ENCODE measurements at places on chromosomes 16 and 17.
A peak's percentile ranks its signal among the peaks of the same experiment; 100 is the strongest.

- no peak for DNase-seq
Measured at GRCh38 chr17:20234276-20234675, 225.1 kb downstream of the SPECC1 start.

DNA sequence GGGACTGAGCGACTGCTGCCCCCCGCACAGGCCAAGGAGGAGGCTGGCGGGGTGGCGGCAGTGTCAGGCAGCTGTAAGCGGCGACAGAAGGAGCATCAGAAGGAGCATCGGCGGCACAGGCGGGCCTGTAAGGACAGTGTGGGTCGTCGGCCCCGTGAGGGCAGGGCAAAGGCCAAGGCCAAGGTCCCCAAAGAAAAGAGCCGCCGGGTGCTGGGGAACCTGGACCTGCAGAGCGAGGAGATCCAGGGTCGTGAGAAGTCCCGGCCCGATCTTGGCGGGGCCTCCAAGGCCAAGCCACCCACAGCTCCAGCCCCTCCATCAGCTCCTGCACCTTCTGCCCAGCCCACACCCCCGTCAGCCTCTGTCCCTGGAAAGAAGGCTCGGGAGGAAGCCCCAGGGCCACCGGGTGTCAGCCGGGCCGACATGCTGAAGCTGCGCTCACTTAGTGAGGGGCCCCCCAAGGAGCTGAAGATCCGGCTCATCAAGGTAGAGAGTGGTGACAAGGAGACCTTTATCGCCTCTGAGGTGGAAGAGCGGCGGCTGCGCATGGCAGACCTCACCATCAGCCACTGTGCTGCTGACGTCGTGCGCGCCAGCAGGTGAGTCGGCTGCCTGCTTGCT lies 5.6 kb upstream of the TMEM88 start:
- DNase-seq = no peak

GRCh38 chr16:86337138-86337537 lies 173.2 kb upstream of the FOXF1 start:
- no peak for DNase-seq

DNA sequence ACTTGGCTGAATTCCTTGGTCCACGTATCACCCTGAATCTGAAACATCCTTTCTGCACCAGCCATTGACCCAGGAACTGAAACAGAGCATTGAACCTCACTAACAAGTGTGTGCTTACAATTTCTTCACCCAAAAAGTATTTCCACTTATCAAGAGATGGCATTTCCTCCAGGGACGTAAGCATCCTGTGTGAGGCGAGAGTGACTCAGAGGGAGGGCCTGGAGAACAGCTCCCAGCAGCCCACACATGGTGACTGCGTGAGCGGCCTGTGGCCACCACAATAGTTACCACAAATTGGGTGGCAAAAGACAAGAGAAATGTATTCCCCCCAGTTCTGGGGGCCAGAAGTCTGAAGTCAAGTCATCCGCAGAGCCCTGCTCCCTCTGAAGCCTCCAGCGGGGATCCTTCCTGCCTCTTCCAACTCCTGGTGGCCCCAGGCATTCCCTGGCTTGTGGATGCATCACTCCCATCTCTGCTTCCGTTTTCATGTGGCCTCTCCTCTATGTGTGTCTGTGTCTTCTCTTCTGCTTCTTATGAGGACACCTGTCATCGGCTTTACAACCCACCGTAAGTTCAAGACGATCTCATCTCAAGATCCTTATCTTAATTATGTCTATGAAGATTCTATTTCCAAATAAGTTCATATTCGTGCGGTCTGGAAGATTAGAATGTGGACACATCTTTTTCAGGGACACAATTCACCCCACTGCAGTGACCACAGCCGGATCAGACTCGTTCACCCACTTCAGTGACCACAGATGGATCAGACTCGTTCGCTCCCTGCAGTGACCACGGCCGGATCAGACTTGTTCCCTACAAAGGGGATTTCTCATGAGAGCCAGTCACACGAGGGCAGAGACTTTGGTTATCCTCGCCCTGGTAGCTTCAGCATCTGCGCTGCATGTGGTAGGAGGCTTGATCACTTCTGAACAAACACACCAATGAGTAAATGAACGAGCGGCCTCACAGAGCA lies 122.6 kb upstream of the FOXF1 start:
- DNase-seq = peak; percentile 37

DNA sequence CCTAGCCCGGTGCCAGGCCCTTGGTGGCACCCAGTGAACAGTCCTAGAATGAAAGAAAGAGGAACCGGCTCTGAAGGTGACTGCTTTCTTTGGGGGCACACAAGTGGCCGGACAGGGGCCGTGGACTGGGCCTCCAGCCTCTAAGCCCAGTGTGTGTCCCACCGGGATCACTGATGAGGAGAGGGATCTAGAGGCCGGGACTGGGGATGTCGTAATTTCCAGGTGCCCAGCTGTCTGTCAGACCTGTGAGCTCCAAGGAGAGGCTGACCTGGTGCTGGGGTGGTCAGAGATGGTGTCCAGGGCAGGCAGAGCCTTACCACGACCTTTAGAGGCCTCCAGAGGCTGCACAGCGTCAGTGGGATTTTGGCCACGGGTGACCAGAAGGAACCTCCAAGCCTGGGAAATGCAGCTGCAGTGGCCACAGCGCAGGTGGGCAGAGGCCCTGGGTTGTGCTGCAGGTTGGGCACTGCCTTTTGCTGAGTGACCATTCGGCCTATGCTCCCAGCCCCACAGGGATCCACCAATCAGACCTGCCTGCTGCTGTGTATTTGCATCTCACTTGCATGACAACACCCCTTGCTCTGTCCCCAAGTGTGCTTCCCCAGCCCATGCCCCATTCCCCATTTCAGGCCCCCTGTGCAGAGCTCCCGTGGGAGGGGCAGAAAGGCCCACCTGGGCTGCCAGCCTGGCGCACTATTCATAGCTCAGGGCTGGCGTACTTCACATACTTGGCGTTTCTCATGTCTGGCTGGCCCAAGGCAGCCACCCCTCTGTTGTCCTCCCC lies 12.5 kb downstream of the ARHGAP23 start:
- DNase-seq = no peak

- DNase-seq = no peak
Measured at GRCh38 chr17:75295201-75296158, 6.2 kb upstream of the SLC25A19 start.

DNA sequence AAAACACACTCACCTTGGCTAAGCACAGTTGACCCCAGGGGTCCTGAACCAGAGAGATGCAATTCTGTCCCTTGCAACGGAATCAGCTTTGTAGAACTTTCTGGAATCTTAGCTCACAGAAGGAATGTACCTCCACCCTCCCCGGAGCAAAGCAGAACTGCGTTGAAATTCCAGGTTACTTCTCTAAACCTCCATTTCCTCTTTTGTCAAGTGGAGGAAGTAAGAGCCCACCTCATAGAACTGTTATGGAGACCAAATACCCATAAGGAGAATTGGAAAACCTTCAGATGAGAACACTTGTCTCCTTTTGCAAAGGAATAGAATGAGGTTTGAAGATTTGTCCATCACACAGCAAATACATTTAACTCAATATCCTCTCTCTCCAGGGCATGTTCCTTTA lies 86.6 kb upstream of the RBBP6 start:
- no peak for DNase-seq

DNA sequence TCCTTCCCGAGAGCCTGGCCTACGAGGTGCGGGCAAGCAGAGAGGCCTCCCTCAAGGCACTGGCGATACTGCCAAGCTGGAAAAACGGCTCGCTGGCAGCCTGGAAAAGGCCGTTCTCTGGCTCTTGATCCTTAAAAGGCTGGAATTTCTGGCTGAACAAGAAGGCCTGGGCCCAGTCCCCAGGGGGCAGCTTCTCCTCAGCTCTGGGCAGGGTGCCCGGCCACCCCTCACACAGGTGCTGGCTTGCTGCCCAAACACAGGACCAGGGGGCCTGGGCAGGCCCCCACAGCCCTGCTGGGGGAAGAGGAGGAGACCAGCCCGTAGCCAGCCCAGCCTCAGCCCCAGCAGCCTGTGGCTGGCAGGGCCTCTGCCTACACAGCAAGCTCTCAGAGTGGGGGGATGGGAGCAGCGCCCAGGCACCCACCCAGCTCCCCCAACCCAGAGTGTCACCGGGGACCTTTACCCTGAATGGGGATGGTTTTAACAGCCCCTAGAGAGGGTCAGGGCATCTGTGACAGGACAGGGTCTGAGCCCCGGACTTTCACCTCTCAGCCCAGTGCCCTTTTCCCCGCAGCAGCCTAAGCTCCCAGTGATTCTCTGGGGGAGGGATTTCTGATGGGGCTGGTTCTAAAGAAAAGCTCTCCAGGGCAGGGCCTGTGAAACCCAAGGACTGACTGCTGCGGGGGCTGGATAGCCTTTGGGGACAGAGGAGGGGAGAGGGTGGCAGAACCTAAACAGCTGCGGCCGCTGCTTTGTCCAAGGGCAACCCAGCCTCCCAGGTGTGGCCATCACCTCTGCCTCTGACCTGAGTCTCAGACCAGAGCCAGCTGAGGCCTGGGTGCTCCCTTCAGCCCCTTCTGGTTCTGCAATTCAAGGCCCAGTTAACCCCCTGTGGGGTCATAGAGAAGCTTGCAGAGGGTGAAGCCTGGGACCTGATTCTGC lies 38.6 kb upstream of the TOB1 start:
- DNase-seq = no peak

- peak; percentile 27 for DNase-seq
Measured at GRCh38 chr16:87376660-87377059, 6.9 kb downstream of the FBXO31 start.

DNA sequence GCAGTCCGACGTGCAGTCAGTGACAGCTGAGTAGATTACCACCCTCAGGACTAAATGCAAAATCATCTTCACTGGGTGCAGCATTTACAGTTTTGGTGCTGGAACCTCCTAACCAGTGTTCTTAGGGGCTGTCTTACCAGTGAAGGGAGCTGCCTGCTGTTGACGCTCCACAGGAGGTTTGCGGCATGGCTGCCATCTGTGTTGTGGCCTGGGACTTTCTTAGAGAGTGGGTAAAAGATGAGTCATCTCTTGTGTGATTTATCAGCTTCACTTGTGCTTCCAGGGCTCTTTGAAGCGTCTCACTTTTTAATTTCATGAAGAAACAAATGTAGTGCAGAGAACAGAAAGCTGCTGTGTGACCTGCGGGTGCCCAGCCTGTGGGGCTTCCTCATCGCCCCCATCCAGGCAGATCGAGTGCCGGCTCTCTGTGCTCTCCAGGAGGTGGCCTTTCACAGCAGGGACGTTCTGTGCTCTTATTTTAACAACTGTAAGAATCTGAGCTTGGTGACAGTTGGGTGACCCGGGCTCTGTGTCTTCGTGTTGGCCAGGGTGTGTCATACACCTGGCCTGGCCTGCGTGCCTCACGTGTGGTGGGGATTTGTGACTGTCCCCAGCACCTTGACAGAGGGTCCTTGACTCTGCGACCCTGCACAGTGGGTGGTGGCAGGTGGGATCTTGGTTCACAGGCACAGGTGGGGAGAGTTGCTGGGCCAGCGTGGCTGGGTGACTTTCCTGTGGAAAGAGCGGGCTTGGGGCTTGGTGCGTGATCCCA lies 24.3 kb upstream of the ZNF750 start:
- DNase-seq = peak; percentile 87

DNA sequence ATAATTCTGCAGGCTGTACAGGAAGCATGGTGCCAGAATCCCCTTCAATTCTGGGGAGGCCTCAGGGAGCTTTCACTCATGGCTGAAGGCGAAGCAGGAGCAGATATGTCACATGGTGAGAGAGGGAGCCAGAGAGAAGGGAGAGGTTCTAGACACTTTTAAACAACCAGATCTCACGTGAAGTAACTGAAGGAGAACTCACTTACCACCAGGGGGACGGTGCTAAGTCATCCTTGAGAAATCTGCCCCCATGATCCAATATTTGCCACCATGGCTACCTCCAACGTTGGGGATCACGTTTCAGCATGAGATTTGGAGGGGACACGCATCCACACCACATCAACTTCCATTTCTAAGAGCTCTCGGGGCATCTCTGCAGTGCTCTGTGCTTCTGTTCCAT lies 37.4 kb upstream of the GNA13 start:
- peak; percentile 38 for DNase-seq

DNA sequence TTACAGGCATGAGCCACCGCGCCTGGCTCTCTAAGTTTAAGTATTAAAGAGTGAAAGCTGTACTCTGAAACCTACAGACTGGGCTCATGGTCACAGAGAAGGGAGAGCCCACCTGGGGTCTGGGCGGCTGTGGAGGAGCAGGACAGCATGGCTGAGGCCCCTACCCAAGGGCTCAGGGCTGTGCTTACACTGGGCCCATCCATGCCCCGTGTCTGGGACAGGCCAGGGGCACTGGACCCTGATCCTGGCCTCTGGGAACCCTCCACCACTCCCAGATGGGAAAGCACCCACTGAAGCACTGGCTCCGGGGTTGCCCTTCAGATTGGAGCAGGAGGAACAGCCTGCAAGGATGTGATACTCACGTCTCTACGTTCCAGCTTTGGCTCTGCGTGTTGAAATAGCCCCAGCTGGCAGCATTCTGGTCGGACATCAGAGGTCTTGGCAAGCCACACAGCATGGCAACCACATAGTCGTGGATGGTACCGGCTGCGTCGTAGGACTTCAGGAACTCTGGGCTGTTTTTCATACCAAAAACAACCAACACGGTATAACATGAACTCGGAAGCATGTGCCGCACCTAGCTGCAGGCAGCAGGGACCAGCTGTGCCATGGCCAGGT lies 13.0 kb downstream of the SHPK start:
- DNase-seq = no peak

DNA sequence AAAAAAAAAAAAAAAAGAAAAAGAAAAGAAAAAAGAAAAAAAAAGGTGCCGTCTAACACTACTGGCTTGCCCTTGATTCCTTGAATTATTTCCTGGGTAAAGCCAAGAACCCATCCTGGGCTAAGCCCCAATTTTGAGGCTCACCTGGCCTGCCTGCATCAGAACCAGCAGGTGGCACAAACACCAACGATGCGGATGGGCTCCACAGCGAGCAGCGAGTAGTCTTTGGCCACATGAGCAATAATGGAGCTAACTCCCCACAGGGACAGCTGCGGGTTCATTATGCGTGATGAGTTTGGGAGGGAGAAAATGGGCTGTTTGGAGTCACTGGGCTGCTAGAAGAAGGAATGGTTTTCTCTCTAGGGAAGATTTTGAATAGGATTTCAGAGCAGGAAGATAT lies 91.1 kb downstream of the ASIC2 start:
- DNase-seq = no peak

- no peak for DNase-seq
Measured at GRCh38 chr16:19228575-19228974, 57.0 kb upstream of the CLEC19A start.

GRCh38 chr16:871562-872345 lies 71.2 kb upstream of the GNG13 start:
- DNase-seq = no peak

DNA sequence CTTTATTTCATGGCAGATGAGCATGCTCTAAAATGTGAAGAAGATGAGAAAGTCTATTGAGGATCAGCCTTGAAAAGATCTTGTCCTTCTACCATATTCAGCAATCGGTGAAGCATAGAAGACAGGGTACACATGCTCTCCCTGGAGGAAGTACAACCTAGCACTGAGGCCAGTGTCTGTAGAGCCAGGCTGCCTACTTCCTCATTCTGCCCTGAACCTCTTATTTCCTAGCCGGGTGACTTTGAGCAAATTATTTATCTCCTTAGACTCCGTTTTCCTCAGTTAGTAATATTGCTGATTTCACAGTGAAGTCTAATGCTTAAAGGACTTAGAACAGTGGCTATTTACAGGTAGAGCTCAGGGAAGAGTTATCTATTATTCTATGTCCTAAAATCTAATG lies 58.4 kb downstream of the TMEM100 start:
- peak; percentile 67 for DNase-seq

- DNase-seq = peak; percentile 47
Measured at GRCh38 chr17:64534187-64534586, 27.4 kb downstream of the CEP95 start.

All from hematopoietic multipotent progenitor cell treated with erythropoietin and hydrocortisone succinate and interleukin-3 and kit ligand, for 4 days (in vitro differentiated cells).